ENCODE measurements at places on chromosomes 7 and 10.

GRCh38 chr7:117737926-117738325 is 135.3 kb downstream of the CTTNBP2 start:
- DNase-seq, result no peak

- DNase-seq, result no peak
Measured at GRCh38 chr7:94286111-94286510, 108.6 kb upstream of the COL1A2 start.

DNA sequence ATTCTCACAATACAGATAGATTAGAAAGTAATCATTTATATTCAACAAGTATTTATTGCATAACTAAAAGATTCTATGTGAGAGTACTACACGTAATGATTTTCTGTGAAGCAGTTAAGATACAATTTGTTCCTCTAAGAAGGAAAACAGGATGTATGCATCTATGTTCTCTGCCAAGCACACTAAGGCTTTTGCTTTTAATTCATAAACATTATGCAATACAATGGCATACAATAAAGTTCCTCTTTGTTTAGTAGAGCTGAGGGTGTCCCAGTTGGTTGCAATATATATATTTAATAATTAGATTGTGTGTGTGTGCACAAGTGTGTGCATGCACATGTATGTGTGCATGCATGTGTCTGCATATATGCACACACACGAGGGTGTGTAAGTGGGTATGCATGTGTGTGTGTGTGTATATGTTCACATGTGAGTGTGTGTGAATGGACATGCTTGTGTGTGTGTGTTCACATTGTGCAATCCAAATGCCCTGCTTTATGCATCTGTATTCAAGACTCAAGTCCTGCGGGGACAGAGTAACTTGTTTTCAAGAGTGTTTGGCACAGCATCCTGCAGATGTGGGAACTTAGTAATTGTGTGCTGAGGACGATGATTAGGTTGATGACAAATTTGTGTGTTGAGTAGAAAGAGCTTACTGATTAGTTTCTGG is 481.5 kb upstream of the KLF6 start:
- DNase-seq, result no peak

GRCh38 chr10:90087197-90088023 is 386.0 kb downstream of the KIF20B start:
- no peak for DNase-seq

GRCh38 chr7:94590526-94591162 is 65.3 kb downstream of the SGCE start:
- no peak for DNase-seq

GRCh38 chr7:16993543-16993942 is 111.8 kb upstream of the AGR3 start:
- DNase-seq, result no peak

DNA sequence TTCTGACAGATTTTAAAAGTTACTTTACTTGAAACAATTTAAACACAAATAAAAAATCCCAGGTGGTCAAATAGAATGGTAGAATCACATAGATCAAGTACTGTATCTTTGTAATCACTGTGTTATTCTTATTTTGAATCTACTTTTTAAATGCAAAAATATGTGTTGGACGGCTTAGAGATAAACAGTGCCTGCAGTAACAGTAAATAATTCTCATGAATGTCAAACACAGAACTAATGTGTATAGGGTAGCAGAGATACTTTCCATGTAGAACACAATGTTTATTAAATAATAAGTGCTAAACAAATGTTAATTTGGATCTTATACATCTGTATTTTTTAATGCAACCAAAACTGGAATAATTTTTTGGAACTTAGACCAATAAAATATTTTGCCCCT is 1199.4 kb downstream of the SORCS1 start:
- no peak for DNase-seq

- no peak for DNase-seq
Measured at GRCh38 chr10:61904733-61905725, 3.5 kb downstream of the ARID5B start.

DNA sequence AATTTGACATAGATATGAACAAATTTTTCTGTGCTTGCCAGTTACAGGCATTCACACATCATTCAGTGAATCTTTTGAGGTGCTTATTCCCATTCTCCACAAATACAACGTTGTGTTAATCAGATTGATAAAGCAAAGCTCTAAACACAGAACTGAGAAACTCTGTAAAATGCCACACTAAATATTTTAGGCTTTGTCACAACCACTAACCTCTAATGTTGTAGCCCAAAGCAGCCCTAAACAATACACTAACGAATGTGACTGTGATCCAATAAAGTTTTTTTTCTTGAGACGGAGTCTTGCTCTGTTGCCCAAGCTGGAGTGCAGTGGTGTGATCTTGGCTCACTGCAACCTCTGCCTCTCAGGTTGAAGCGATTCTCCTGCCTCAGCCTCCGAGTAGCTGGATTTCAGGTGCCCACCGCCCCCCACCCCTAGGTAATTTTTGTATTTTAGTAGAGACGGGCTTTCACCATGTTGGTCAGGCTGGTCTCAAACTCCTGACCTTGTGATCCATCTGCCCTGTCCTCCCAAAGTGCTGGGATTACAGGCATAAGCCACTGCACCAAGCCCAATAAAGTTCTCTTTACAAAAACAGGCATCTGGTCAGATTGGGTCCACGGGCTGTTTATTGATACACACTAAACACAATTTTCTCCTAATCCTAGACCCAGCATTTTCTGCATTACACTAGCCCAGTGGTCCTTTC is 6.9 kb downstream of the CYCS start:
- no peak for DNase-seq

DNA sequence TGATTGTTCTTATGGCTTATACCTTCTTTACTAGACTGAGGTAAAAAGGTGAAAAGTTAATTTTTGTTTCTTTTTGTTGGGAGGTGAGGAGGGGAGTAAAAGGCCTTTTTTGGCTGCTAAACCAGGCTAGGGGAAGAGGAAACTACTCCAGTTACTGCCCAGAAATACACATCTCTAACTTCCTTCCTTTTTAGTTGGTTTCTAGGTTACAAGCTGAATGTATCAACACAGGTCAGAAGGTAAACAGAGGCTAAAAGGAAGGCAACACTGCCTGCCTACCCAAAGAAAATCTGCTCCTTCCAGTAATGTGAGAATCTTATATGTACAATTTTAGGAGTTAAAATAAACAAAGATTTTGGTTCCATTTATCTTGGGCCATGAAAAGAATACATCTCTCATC is 140.4 kb downstream of the NRBF2 start:
- no peak for DNase-seq

- DNase-seq, result no peak
Measured at GRCh38 chr7:47965456-47965855, 14.0 kb downstream of the HUS1 start.

GRCh38 chr10:51255381-51255780 is 181.1 kb downstream of the PRKG1 start:
- no peak for DNase-seq

DNA sequence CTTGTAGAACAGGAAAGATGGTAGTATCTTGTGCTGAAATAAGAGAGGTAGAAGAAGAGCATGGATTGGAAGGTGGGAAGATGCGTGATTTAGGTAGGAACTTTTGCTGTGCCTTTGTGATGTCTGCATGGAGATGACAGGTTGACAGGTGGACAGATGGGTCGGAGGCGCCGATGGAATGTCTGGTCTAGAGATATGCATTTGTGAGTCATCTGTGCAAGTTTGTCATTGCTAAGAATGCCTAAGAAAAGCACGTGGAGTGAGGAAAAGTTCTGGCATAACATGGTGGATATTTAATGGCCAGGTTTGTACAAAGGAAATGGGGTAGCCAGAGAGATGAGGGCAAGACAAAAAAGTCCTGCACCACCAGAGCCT is 76.0 kb upstream of the ARMC3 start:
- DNase-seq, result no peak

DNA sequence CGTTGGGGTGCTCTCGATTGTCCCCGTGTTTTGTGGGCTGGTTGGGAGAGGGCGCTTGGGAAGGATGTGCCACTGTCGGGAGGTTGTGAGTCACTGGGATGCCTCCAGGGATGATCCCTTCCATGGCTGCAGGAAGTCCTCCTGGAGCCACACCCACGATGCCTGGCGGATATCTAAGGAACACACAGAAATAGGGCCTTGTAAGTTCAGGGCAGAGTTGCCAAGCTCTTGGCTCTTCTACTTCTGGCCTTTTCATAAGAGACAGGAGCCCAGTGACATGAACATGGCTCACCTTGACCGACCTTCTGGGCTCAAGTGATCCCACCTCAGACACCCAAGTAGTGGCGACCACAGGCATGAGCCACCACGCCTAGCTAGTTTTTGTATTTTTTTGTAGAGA is 47.6 kb downstream of the ZRANB1 start:
- DNase-seq, result no peak

GRCh38 chr10:60863796-60864195 is 80.2 kb downstream of the RHOBTB1 start:
- no peak for DNase-seq

DNA sequence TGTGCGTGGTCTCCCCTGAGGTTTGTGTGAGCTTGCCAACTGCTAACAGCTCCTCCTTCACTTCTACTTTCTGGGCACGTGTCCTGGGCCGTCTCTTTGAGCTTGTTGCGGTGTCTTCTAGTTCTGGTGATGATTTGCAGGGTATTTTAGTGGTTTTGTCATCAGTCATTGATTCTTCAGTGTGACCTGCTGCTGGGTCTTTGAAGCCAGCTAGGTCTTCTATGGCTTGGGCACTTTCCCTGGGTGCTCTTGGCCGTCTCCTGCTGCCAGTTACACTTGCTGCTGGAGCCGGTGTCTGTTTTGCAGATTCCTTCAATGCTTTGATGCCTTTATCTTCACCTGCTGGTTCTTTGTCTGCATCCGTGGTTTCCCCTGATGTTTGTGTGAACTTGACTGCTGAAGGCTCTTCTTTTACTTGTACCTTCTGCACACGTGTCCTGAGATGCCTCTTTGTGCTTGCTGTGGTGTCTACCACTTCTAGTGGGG is 23.0 kb downstream of the MKI67 start:
- no peak for DNase-seq

DNA sequence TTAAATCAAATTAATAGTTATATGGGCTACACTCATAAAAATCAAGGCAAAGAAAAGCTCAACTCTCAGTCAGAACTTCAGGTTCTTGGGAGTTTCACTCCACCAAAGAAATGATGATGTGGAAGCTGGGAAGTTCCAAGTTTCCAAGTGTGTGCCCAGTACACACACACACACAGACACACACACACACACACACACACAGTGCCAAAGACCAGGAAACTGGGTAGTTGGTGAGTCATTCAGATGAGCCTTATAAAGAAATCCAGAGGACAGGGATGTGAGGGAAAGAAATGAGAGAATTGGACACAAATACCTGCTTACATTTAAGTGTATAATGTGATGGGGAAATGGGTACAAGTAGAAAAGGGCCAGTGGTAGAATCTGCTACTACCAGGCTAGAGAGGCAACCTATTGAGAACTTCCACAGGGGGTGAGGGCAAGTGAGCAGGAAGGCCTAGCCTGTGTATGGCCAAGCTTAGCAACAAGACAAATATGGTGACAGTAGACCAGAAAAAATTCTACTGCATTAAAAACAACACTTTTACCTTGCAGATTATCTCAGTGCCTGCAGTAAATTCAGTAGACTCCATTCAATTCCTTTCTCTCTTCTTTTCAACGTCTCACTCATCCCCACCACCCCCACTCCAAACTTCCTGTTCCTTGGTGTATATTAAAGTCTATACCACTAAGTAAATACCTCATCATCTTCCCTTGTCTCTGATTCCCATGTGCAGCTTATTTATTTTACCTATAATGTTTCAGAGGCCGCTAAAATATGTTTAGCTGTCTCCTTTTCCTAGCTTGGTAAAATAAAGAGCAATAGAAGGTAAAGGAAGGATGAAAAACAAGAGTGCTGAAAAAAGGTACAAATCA is 95.0 kb downstream of the CABCOCO1 start:
- no peak for DNase-seq

DNA sequence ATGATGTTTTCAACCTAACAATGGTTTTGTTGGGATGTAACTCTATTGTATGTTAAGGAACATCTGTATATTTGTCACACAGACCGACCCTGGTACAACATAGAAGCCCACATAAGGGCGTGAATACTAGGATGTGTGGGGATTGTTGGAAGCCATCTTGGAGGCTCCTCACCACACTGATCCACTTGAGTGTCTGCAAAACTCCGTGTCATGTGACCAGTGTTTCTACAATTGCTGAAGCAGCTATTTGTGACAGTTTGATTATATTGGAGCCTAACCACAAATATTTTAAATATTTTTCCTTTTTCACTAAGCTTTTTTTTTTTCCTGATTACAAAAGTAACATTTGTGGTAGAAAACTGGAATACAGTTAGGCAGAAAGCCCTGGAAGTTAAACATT is 27.9 kb downstream of the RALA start:
- no peak for DNase-seq

- DNase-seq, result no peak
Measured at GRCh38 chr7:129225206-129225930, 538 bp downstream of the AHCYL2 start.

DNA sequence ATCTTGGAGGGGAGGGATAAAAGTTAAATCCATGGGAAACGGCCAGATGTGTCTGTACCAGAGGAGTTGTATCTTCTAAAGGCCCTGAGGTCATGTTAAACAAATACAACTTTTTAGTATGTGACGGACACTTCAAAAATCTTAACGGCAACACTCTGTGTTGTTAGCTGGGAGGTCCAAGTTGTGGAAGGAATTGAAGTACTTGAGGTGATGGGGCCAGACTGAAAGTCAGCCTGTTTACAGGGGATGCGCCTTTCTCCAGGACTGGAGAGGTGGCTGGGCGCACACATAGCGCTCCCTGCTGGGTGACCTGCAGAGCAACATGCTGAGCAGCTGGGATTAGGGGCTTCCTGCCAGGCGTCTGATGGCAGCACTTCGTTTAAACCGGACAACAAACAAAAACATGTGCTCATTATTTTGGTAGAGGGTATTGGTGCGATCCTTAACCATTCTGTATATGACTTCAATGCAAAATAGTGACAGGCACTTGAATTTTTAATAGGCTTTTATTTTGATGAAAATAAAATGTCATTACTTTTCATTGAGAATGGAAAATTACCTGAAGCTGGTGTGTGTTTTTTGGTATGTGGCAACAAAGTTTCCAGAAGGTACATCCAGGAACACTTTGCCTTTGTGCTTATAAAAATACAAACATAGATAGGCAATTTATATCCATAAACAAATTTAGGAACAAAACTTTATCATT is 198.2 kb downstream of the MLLT10 start:
- peak; percentile 15 for DNase-seq

DNA sequence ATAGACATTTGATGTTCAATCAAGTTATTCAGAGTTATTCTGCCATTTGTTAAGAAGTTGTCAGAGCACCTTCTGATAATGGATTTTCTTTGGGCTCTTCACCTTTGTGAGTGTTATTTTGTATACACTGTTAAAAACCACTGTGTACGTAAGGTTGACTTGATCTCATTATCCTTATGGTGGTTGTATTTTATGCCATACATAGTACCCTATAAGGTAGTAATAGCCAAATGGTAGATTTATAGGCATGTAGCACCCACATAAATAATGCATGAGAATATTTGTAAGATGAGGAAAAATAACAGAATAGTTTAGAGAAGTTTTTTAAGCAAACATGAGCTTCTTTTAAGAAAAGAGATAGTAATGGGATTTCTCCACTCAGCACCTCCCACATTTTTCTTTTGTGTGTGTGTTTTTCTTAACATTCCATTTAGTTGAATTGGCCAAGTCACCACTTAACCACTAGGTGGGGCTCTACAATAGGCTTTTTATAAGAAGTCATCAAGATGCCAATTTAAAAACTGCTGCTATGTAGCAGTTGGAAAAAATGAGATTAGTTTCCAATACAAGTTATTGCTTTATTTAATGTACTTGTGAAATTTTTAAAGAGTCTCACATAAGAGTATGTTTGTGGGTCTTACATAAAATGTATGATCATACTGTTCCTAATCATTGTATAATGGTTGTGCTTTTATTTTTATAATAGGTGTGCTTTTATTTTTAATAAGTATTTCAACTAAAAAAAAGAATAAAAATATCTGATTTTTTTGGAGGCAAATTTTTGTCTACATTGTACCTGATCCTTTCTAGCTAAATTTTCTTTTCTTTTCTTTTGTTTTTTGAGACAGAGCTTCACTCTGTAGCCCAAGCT is 41.1 kb upstream of the STMP1 start:
- no peak for DNase-seq
